Calu3 (cell line): ENCODE measurements at places on chromosomes 16 and 17. TPM values are rescaled to one million over a fixed set of nuclear protein-coding genes. Genes with fewer than 3 reads are reported as not detected.
A peak's percentile ranks its signal among the peaks of the same experiment; 100 is the strongest.

GRCh38 chr16:54422569-54422978, 136.0 kb upstream of the IRX3 start:
- DNase-seq: no peak

DNA sequence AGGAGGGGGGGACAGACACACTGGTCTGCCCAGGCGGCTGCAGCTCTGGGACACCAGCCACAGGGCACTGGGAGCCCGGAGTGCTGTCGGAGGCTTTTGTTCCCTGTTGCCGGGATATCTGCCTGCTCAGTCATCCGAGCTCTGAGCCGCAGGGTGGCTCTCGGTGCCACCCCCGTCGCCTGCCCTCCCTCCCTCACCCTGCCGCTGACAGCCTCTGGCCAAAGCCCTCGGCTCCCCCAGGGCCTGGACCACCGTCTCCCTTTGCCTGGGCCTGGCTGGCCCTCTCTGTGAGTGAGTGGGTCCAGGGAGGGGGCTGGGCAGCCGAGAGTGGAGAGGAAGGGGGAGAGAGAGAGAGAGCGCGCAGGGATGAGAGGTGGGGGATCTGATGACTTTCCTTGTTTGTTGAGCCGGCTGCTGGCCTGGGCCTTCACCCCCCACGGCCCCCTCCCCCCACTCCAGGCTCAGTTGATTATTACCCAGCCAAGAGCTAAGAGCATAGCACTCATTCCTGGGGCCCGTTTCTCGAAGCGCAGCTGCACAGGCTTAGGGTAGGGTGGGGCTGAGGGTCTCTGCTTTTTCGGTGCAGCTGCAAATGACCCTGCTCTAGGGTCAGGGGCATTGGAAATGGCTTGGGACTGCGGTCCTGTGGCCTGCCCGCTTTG, 2.7 kb downstream of the FOXJ1 start:
- DNase-seq: no peak

DNA sequence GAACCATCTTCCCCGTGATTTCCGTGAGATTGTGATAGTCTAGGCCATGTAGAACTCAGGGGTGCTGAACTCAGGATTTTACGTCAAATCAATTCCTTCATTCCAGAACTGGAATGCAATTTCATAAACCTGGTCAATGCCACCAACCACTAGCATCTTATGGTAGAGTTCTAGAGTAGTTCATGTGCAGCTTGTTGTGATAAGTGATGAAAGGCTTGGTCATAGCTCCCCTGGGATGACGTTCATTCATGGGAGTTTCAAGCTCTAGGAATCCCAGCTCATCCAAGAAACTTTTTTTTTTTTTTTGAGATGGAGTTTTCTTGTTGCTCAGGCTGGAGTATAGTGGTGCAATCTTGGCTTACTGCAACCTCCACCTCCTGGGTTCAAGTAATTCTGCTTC, 3.7 kb upstream of the DPEP2 start:
- no peak for DNase-seq

GRCh38 chr16:50201787-50202186, 48.7 kb downstream of the TENT4B start:
- DNase-seq: no peak

- no peak for DNase-seq
These were observed 629.7 kb upstream of the KIF2B start for GRCh38 chr17:53193044-53193443.

DNA sequence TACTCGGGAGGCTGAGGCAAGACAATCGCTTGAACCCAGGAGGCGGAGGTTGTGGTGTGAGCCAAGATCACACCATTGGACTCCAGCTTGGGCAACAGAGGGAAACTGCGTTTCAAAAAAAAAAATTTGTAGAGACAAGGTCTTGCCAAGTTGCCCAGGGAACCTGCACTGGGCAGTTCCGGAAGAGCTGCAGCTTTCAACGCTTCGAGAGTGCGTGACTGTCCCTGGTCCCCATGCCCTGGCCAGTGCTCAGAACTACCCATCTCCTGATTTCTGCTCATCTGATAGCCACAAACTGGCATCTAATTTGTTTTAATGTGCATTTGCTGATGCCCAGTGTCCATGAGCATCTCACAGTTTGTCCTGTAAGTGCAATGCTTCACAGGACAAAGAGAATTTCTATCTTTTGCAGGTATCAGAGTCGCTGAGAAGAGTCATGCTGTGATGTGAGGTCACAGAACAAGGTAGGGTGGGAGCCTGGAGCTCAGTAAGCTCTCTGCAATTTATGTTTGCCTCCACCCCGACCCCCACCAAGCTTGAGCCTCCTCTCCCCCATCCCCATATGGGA, 3.9 kb downstream of the ACTG1 start:
- DNase-seq: no peak

DNA sequence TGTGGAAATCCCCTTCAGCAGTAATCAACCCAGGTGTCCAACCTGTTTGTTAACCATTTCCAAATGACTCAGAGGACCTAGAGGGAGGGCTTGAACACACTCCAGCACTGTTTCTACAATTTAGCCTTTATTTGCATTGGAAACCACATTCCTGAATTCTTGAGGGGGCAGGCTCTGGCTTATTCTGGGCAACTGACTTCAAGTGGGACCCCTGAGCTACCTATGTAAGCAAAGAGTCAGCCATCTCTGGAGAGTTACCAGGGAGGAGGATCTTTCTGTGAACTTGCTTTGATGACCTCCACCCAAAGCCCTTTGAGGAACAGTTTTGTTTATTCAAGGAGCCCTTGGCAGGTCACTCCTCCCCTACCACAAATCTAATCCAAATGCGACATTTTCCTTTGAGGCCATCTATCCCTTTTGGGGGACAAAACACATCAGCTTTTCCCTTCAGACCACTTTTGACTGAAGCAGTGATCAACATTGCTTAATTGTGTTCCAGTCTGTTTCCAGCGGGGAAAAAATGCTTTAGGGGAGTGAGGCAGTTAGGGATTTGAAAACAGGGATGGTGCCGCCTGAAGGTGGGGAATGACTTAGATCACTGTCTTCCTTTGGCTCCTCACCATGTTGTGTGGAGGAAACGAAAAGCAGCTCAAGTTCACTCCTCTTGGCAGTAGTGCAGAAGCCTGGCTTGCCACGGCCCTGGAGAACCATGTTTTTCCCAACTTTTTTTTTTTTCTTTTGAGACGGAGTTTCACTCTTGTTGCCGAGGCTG, 46.2 kb downstream of the TUBD1 start:
- DNase-seq: peak; percentile 64

DNA sequence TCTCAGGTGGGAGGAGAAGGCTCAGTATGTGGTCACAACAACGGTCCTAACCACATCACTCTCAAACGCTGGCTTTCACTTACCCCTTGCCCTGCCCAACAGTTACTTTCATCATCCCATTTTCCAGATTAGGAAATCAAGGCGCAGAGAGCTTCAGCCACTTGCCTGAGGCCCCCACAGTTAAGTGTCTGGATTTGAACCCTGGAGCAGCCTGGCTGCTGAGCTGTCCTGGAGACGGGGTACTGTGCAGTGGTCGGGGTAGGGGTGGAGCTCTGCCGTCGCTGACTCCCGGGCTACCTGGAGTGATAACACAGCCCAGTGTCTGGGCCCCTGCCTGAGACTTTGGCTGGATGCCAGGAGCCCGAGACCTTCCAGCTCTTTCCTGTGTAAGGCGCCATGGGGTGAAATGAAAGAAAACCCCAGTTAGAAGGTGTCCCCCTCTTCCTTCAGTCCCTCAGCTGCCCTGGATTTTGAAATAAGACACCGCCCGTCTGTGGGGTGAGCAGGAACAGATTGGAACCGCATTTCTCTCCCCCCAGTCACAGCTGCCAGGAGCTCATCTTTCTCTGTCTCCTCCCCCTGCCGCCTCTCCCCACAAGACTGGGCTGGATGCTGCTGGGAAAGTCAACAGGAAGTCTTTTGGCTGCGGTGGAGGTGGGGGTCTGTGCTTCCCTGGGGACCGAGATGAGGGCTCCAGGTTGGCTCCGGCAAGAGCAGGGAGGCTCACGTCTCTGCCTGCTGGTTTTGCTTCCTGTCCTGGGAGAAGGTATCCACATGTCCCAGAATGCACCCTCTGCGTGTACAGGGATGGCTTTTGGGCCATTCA, 280.2 kb downstream of the SEC14L1 start:
- no peak for DNase-seq

DNA sequence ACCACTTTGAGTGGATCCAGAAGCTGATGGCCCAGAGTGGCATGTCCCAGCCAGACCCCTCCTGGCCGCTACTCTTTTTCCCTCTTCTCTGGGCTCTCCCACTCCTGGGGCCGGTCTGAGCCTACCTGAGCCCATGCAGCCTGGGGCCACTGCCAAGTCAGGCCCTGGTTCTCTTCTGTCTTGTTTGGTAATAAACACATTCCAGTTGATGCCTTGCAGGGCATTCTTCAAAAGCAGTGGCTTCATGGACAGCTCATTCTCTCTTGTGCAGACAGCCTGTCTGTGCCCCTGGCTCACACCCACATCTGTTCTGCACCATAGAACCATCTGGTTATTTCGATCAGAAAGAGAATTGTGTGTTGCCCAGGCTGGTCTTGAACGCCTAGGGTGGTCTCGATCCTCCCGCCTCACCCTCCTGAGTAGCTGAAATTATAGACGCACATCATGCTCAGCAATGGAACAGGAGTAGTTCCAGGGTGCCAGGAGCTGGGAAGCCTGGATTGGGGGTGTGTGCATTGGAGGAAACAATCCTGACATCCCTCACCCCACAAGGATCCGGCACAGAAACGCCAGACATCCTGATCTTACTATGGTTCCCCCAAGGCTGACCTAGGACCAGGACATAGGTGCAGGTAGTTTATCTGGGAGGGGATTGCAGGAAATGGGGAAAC, 4.6 kb downstream of the PRSS21 start:
- DNase-seq: no peak

DNA sequence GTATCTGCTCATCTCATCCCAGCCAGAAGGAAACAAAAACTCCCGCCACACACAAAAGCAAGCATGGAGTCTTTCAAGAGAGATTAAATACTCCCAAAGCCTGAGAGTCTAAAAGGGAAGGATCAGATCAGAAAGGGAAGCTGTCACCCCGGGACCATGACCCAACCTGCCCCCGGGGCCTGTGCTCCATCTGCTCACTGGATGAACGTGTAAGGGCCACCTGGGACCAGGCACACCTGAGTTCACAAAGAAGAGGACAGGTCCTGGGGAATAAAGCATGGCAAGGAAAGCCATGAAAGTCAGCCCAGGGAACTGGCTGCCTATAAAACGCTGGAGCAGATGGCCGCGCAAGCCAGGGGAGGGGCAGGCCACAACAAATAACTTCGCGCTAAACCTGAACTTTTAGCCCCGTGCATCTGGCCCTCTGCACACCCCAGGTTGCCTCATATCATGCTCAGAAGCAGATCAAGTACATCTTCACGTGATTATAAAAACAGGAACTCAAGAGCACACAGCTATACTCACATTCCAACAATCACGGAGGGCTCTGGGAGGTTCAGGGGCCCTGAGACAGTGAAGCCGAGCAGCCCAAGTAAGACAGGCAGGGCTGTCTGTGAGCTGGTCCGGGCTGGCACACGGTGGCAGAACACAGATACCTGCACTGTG, 3.4 kb downstream of the TMEM11 start:
- DNase-seq: no peak

GRCh38 chr17:64520359-64520758, 13.6 kb downstream of the CEP95 start:
- no peak for DNase-seq

- no peak for DNase-seq
These were observed 34.9 kb downstream of the TXNDC11 start for GRCh38 chr16:11707679-11708197.

DNA sequence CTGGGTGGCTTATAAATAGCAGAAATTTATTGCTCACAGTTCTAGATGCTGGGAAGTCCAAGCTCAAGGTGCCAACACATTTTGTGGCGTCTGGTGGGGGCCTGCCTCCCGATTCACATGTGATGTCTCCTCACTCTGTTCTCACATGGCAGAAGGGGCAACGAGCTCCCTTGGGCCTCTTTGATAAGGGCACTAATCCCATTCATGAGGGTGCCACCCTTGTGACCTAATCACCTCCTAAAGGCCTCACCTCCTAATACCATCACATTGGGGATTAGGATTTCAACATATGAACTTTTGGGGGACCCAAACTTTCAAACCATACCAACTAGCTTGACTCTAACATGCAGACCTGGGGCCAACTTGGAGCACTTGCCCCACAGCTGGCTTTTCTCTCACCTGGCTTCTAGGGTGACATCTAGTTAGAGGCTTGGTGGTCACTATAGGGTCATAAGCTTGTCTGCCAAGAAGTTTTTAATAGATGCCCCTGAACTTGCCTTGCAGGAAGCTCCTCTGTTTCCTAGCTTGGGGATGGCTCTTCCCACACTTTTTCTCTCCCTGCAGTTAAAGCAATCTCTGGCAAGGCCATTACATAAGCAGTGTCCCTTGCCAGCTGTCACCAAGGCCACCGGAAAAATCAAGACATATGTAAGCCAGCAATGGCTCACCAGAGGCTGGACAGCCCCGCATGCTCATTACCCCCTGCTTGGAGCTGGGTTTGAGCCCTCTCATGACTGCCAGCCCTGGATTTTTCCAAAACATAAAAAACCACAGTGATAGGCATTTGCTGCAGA, 8.4 kb upstream of the MED9 start:
- DNase-seq: no peak

DNA sequence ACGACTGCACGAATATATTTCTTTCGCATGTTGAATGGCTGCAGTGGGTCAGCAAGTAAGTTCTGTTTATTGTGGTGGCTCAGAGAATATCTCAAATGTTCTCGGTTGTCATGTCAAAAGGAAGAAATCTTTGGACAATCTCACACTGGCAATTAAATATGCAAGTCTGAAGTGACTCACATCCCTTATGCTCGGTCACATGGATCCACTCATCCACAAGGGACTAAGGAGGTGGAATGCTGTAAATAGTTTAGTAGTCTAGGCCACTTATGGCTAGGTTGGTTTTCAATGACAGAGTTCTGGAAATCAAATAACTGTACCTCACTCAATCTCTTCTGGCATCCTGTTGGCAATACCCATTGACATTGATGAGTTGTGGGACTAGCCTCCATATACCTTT, 33.0 kb upstream of the PMP22 start:
- no peak for DNase-seq

- no peak for DNase-seq
These were observed 123.5 kb downstream of the ANKRD11 start for GRCh38 chr16:89366561-89367537.

DNA sequence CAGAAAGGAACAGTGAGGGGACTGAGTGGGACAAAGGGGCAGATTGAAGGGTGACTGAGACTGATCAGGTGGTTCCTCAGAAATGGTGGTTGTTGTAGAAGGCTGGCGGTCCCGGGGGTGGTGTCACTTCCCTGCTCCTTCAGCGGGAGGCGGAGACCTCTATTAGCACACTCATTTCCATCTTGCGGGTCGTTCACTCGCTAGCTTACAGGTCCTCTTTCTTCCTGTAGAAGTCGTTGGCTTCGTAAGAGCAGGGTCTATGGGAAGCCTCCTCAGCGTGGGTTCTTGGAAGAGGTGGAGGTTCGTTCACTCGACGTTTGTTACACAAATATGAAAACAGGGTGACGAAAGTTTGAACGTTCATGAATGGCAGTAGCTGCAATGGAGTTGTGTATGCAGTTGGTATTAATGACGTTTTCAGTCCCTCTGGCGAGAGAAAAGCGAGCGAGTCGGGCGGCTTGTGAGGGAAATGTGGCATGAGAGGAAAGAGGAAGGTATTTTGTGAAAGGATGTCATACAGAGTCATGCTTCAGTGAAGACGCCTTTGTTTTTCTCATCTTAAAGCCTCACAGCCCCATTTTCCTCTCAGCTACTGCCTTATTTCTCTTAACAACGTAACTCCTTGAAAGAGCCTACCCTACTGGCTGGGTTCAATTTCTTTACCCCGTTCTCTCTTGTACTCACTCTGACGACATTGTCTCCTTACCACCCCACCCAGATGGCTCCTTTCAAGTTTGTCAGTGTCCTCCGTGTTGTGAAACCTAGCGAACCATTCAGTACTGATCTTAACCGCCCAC, 667 bp downstream of the EFCAB13 start:
- peak; percentile 81 for DNase-seq

The PSMD7 gene
- 149 and 152 TPM in 2 replicates for total RNA-seq

The TEKT3 gene
- not detected in 2 replicates for total RNA-seq

The CA10 gene
- total RNA-seq: not detected in 2 replicates

The SLC35G6 gene
- total RNA-seq: not detected in 2 replicates

The DNAH17 gene
- total RNA-seq: 0.19 and 0.61 TPM in 2 replicates
